Sciatic nerve (tissue), 2 donors: ENCODE measurements at places on chromosomes 11 and 22. TPM values are rescaled to one million over a fixed set of nuclear protein-coding genes. Genes with fewer than 3 reads are reported as not detected.

DNA sequence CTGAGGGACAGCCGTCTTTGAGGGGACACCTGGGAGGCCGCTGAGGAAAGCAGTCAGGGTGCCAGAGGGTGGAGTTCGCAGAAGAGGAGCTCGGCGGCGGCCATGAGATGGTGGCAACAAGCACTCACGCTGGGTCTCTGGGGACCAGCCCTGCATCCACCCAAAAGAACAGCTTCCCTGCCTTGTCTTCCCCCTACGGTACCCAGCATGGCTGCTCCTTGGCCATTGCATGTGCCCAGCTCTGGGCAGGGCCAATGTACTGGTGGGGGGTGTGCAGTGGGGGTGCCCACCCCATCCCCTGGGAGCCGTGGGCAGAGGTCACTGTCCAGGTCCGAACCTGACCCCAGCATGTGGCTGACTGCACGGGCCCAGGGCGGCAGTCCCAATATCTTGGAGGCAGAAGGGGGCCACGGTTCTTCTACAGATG is 42.3 kb downstream of the OSBPL5 start:
- DNase-seq, result no peak

DNA sequence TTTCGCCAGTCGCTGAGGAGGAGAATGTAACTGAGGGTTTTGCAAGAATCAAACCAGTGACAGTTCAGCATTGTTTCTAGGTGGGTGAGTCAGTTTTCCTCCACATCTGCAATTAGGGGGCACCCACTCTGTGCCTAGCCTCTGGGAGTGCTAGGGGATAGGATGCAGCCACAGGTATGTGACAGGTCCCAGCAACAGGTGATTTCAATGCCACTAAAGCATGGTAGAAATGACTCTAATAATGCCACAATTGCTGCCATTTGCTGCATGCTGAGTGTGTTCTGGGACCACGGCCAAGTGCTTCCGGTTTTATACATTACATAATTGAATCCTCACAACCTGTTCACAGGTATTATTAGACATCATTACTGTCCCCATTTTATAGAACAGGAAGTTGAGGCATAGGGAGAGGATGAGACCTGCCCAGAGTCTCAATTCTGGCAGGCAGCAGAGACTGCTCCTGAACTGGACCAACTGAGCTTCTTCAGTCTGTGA is 556 bp downstream of the CRYBB2 start:
- no peak for DNase-seq

DNA sequence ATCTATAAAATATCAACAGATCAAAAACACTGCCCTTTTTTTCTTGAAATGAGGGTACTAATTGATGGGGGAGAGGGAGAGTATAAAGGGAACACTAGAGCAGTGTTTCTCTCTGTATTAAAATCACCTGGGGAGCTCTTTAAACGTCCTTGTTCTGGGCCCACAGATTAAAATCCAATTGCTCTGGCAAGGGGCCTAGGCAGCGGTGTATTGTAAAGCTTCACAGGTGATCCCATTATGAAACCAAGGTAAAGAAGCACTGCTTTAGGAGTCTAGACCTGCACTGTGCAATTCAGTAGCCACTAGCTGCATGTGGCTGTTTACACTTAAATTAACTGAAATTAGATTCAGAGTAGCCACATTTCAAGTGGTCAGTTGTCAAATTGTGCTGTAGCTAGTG is 3.0 kb downstream of the AQP11 start:
- no peak for DNase-seq

- DNase-seq, result no peak
These were observed 43.7 kb upstream of the APOA1 start for GRCh38 chr11:116881143-116881542.

FDXACB1 gene
- total RNA-seq, result 1.7 TPM
